ENCODE measurements at places on chromosomes 11 and 22.
A peak's percentile ranks its signal among the peaks of the same experiment; 100 is the strongest.

DNA sequence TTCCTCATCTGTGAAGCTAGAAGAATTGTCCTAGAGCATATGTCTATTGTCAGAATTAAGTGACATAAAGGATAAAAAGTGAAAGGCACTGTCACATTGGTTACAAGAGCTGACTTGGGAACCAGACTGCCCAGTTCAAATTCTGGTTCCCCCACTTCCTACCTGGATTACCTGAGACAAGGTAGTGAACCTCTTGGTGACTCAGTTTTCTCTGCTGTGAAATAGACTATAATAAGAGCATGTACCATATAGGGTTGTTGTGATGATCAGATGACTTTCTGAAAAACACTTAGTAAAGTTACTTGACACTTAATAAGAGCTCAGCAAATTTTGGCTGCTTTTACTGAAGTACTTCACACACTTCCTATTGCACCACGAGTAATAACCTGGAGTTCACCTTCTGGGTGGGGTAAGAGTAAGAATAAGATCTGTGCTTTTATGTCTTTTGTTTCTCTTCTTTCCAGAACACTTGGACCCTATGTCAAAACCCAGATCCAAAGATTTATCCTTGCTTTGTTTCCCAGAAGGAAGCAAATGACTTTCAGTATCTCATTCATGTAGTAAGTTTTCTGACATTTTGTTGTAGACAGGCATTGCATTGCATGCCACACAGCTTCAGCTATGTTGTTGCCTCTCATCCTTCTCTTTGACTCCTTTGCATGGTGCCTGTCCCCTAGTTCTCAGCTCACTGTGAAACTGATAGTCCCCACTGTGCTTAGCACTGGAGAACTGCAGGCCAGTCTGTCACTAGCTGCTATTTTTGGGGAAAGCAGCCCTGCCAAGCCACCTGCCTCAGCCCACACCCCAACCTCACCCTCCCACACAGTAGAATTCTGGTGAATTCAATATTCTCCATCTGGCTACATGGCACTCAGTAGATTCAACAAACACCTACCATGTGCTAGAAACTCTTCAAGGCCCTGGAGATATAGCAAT lies 121.8 kb upstream of the POU2AF2 start:
- no peak for DNase-seq

DNA sequence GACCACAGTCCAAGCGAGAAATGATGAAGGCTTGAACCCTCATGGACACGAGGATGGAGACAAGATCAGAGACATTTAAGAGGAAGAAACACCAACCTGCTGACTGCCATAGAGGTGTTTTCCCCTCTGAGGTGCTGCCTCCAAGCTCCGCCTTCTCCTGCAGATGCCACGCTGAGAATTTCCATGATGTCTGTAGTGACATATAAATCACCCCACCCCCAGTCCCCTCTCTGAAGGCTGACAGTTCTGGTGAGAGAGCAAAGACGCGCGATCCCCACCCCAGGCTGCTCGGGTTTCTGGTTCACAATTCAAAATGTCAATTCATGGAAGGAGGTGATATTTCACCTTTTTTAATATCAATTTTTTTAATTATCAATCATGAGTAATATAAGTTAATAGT lies 28.2 kb downstream of the LRRC32 start:
- peak; percentile 39 for DNase-seq

GRCh38 chr11:77879218-77879617 lies 58.3 kb downstream of the AAMDC start:
- no peak for DNase-seq

DNA sequence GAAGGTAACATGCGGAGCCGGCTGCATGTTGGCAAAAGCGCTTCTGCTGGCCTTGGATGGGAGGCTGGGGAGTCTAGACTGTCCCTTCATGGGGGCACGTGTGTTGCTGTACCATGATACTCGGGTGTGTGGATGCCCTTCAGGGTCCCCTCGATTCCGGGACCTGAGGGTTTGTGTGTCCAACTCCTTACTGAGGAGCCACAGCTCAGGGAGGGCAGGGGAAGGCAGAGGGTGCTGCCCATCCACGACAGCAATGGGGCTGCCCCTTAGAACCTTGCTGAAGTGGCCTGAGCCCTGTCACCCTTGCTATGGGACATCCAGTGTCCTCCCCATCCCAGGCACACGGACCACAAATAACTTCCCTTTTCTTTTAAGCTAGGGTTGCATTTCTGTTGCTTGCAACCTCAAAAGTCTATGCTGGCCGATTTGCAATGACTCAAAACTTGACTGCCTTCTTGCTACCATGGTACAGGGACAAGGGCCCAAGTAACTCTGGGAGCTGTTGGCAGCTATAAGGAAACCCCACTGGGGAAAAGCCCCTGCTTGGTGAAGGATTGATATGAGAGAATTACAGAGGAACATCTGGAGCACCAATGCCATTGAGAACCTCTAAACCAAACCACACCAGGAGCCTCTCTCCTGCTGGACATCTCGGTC lies 43.8 kb downstream of the RTL6 start:
- no peak for DNase-seq

- DNase-seq, result peak; percentile 77
Measured at GRCh38 chr11:36411202-36411640, 98.9 kb downstream of the TRAF6 start.

- no peak for DNase-seq
Measured at GRCh38 chr11:13465909-13466371, 2.9 kb upstream of the BTBD10 start.

- no peak for DNase-seq
Measured at GRCh38 chr11:86388198-86388597, 13.5 kb downstream of the CCDC81 start.

GRCh38 chr22:18056807-18057474 lies 20.8 kb upstream of the PEX26 start:
- peak; percentile 57 for DNase-seq

GRCh38 chr11:31895926-31896325 lies 84.8 kb upstream of the PAX6 start:
- no peak for DNase-seq

- DNase-seq, result peak; percentile 41
Measured at GRCh38 chr11:2194877-2195755, 23.5 kb upstream of the TH start.

DNA sequence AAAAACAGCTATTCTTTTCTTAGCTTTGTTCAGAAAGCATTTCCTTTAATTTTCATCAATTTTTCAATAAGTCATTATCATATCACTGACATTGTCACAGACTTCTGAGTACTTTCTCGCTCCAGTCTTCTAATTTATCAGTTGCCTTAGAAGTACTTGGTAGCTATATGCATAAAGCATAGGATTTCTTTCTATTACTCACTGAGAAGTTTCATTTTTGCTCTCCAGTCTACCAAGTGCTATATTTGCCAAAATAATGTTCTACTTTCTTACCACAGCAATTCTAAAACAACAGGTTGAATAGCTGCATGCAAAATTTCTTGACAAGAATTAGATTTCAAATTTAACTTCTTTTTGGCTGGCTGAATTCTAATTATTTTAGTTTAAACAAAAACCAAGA lies 116.3 kb downstream of the STK33 start:
- no peak for DNase-seq

DNA sequence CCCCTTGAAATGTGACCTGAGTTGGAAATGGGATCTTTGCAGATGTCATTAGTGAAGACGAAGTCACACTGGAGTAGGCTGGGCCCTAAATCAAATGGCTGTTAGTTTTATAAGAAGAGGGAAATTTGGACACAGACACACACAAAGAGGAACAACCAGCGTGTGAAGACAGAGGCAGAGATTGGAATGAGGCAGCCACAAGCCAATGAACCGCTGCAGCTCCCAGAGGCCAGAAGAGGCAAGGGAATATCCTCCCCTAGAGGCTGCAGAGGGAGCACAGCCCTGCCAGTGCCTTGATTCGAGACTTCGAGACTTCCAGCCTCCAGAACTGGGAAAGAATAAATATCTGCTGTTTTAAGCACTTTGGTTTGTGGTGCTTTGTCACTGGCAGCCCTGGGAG lies 484.5 kb downstream of the MN1 start:
- no peak for DNase-seq

GRCh38 chr22:34855471-34855870 lies 210.5 kb upstream of the ISX start:
- DNase-seq, result no peak

GRCh38 chr11:128048121-128048520 lies 539.2 kb downstream of the ETS1 start:
- DNase-seq, result no peak

GRCh38 chr11:123211149-123211852 lies 16.3 kb upstream of the CLMP start:
- DNase-seq, result no peak

DNA sequence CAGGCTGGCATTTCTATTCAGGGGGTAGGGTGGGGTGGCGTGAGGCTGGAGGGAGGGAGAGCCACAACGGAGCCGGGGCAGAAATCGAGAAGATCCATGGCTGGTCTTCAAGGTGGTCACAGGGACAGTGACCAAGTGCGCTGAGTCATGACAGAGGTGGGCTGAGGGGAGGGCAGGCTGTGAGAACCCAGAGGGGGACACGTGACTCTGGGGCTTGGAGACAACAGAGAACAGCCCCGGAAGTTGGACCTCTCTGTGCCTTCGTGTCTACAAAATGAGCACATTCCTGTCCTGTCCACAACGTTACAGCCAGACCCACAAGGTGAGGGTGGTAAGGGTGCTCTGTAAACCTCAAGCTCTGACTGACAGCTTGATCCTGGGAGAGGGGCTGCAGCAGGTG lies 35.1 kb upstream of the ARFGAP3 start:
- DNase-seq, result no peak

DNA sequence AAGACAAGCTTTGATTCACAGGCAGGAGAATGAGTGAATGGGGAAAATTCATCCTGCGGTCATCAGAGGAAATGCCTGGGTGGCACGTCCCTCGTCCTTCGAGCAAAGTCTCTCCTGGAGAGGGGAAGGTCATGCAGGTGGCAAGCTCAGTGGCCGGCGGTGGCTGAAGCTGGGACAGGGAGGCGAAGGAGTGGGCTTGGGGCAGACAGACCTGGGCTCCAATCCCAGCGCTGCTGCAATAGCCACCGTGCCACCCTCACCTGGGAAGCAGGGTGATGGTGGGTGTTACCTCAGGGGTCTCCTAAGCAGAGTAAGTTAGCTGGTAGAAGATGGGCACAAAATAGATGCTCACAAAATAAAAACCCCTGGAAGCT lies 22.4 kb upstream of the CACNG2 start:
- DNase-seq, result no peak

GRCh38 chr11:116473206-116473769 lies 299.5 kb downstream of the BUD13 start:
- no peak for DNase-seq

GRCh38 chr11:44998051-44998450 lies 47.4 kb upstream of the TP53I11 start:
- no peak for DNase-seq

GRCh38 chr22:40345271-40345670 lies 1.0 kb upstream of the ADSL start:
- DNase-seq, result peak; percentile 20

DNA sequence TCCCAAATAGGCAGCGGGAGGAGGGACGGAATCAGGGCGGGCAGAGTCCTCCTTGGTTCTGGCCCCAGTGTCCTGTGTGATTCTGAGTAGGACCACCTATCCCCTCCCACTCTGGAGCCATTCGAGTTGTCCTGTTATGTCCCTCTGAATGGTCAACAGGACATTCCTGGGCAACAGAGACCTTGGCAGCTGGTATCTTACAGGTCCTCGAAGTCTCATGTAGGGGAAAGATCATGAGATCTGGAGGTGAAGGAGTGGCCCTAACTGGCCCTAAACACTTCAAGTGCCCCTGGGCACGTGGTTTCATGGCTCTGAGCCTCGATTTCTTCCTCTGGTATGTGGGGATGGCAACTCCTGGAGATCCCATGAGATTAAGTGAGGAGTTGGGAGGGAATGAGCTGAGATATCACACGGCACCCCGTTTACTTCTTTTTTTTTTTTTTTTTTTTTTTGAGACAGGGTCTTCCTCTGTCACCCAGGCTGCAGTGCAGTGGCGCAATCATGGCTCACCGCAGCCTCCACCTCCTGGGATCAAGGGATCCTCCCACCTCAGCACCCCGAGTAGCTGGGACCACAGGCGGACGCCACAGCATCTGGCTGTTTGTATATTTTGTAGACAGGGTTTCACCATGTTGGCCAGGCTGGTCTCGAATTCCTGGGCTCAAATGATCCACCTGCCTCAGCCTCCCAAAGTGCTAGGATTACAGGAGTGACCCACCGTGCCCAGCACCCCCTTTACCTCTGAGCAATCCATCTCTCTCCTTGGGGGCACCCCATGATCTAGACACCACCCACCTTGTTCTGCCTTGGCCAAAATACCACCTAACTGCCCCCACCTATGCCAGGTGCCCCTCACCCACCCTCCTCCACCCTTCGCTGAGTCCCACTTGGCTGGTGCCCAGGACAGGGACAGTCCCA lies 6.8 kb downstream of the LIF start:
- no peak for DNase-seq

DNA sequence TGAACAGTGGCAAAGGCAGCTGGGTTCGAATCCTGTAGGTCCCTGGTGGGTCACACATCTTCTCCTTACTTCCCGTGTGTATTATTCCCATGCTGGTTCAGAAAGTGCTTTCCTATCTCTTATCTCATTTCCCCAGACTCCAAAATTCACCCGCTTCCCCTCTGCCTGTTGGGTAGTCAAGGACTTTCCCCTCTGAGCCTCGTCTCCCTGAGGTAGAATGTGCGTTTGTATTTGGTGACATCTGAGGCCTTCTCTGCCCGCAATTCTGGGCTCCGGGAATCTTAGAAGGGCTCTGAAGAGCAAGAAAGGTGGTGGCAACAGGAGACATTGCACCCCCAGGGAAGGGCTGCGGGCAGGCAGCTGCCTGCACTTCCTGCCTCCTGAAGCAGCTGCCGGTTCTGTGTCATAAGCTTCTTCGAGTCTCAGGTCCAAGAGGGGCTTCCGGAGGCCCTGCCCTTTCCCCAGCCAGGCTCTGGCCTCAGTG lies 5.9 kb downstream of the LRRC32 start:
- DNase-seq, result peak; percentile 26

- DNase-seq, result no peak
Measured at GRCh38 chr11:15215005-15215404, 100.3 kb downstream of the INSC start.

GRCh38 chr22:20087319-20088262 lies 7.5 kb downstream of the DGCR8 start:
- no peak for DNase-seq

DNA sequence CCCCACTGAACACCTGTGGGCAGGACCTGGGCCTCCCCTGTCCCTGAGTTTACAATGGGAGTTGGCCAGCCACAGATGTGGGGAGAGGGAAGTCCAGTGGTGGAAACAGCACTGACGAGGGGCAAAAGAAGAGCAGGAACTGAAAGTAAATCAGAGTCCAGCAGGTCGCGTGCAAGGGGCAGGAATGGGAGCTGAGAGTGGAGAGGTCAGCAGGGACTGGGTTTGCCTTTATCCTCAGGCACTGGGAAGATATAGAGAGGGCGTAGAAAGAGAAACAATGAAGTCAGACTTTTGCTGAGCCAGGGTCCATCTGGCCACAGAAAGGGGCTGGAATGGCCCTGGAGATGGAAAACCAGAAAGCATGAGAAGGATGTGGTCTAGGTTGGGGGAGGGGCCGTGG lies 8.5 kb downstream of the P2RY6 start:
- no peak for DNase-seq

- no peak for DNase-seq
Measured at GRCh38 chr11:94727819-94728218, 40.3 kb upstream of the AMOTL1 start.

GRCh38 chr22:23531283-23531956 lies 48.7 kb downstream of the IGLL1 start:
- DNase-seq, result no peak

- no peak for DNase-seq
Measured at GRCh38 chr11:128189823-128190222, 397.5 kb downstream of the ETS1 start.

- no peak for DNase-seq
Measured at GRCh38 chr11:8224711-8225110, 39.0 kb downstream of the LMO1 start.

Data from CD4-positive, alpha-beta T cell treated with Interferon gamma for 1 hour (primary cell).